NCI-H1436 (cell line): ENCODE measurements at places on chromosomes 1 and 21.

DNA sequence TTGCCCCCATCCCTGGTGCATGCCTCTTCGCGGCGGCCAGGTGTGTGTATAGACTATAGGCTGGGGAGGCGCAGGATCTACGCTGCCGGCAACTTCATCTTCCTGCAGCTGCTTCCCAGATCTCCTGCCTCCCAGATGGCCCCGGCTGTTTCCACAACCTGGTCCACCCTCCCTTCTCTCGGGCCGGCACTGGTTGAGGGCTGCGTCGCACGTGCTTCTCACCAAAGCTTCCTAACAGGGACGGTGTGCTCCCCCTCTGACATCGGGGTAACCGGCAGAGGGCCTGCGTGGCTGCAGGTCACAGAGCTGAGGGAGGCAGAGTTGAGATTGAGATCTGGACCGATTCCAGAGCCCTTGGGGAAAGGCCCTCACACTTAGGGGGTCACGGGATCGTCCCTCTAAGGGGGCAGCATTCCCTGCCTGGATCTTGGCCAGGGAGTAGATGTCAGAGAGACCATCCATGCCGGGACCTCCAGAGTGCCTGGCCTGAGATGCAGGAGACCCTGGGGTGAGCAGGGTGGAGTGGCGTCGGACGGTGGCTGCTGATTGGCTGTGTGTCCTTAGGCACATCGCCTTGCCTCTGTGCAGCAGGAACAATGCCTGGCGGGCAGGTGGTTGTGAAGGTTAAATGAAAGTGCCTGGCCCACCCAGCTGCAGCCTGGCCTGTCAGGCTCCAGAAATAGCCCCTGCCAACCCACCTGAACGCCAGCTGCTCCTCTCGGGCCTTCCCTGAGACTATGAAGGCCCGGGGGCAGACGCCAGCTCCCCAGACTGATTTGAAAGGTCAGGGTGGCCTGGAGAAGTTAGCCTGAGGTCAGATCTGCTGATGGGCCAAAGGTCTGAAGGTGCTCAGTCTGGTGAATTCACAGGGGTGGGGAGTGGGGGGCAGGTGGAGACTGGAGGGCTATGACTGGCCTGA is 6.1 kb upstream of the MASP2 start:
- no peak for DNase-seq

GRCh38 chr1:48869116-48869893 is 92.6 kb upstream of the BEND5 start:
- DNase-seq = no peak

- DNase-seq = no peak
These were observed 339 bp upstream of the RNPC3 start for GRCh38 chr1:103525114-103525606.

GRCh38 chr1:92929461-92929860 is 31.8 kb downstream of the DIPK1A start:
- DNase-seq = no peak

- no peak for DNase-seq
These were observed 10.2 kb downstream of the C1orf94 start for GRCh38 chr1:34186741-34187494.

- no peak for DNase-seq
These were observed 2.1 kb downstream of the TRIM67 start for GRCh38 chr1:231163830-231164427.

GRCh38 chr1:147717051-147717705 is 43.2 kb downstream of the GJA5 start:
- DNase-seq = no peak

- no peak for DNase-seq
These were observed 36.1 kb downstream of the EPB41 start for GRCh38 chr1:28950449-28950848.
